ENCODE measurements at places on chromosomes 1 and 21.

DNA sequence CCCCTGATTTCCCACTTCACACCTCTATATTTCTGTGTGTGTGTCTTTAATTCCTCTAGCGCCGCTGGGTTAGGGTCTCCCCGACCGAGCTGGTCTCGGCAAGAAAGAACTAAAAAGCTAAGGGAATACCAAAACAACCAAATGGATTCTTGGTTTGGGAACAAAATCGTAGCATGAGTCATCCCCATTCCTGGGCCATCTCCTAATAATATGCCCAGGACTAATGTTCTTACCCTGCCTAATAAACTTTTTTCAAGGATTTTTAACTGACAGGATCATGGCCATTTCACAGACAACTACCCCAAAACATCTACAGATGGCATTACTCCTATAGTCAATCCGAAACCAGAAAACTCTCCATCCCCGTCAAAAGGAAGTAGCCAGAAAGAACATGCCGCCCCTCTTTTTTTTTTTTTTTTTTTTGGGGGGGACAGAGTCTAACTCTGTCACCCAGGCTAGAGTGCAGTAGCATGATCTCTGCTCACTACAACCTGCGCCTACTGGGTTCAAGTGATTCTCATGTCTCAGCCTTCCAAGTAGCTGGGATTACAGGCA is 4.1 kb upstream of the HPDL start:
- no peak for DNase-seq

- DNase-seq, result no peak
Observed at GRCh38 chr1:230493264-230493663, 67.1 kb upstream of the PGBD5 start.

DNA sequence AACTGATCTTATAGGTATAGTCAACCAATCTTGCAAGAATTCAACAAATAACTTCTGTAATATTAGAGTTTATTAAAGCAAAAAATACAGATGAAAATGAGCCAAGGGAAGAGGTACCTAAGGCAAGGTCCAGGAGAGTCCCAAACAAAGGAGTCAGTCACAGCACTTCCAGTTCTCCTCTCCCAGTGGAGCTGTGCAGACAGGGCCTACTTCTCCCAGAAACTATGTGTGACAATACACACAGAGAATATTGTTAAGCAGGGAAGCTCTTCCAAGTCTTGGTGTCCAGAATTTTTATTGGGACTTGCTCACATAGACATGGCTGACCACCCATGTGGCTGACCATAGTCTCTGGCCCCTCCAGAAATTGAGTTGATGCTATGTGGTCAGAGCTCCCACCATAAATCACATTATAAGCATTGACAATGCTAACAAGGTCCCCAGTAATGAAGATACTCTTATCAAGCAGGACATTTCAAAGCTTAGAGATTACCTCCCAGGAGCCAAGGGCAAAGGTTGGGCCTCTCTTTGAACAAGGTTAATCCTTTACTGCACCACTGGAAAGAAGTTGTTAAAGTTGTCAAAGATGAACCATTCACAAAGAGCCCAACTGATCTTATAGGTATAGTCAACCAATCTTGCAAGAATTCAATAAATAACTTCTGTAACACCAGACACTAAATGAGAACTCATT is 3.5 kb upstream of the CD244 start:
- no peak for DNase-seq

DNA sequence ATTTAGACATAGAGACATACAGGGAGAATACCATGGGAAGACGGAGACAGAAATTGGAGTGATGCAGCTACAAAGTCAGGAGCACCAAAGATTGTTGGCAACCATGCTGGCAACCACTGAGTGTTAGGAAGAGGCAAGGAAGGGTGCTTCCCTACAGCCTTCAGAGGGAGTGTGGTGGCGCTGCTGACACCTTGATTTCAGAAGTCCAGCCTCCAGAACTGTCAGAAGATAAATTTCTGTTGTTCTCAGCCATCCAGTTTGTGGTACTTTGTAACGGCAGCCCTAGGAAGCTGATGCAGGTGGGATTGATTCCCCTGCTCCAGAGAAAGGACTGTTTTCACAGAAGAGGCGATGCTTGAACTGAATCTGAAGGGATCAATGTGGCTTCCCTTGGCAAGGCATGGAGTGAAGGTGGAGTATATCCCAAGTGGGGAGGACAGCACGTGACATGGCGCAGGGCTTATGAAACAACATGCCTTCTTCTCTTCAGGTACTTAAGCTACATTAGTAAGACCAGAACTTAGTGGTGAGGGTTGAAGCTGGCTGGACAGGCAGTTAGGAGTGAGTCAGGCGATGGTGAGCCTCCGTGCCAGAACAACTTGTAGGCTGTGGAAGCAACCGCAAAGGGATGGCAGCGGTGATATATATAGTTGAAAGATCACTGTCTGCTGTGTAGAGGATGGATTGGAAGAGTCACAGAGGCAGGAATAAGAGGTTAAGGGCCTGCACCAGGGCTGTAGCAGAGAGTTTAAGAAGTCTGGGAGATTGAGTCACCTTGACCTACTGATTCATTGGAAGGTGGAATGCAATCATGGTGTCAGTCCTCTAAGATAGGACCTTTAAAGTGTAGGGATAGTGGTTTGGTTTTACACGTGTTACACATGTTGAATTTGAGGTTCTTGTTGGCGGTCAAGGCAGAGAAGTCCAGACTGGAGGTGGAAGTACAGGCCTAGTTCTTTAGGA is 2.1 kb downstream of the LEPR start:
- DNase-seq, result peak; percentile 63

- peak; percentile 62 for DNase-seq
Observed at GRCh38 chr1:169928438-169929209, 34.9 kb upstream of the SCYL3 start.
